Endodermal cell (in vitro differentiated cells): ENCODE measurements at places on chromosomes 12 and 14.

- DNase-seq, result peak; percentile 72
Observed at GRCh38 chr14:55864890-55865655, 253.1 kb upstream of the PELI2 start.

DNA sequence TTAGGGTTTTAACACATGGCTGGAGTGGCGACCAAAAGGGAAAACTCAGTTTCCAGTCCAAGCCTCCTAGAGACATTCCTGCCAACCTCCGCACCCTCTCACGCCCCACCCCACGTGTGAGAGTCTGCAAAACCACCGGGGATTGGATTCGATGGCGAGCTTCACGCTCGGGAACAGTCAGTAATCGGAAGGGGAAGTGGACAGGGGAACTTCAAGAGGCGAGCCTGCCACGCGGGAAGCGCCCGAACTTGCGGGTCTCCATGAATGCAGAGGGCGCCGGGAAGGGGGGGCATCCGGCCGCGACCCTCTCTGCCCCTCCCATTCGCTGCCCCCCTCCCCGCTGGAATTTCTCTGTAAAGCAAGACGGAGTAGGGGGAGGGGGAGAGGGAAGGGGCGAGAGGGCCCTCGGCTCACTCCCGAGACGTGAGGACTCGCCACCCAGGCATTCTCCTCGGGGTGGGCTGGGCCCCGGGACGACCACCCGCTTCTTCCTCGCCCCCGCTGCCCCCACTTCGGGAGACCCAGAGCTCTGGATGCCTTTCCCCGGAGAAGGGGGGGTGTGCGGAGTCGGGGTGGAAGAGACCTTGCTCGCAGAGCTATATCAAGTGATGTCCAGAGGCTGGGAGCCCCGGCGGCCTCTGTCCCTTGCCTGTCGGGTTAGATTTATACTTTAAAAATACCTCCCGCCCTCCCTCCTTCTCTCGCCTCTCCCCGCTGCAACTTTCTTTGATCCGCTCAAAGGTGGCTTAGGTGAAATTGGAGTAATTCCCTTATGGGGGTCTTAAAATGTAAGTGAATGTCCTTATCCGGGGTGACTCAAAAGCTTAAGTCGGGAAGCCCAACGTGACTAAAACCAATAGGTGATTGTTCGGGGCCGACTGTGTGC lies 2.5 kb upstream of the CCND2 start:
- DNase-seq, result peak; percentile 92

DNA sequence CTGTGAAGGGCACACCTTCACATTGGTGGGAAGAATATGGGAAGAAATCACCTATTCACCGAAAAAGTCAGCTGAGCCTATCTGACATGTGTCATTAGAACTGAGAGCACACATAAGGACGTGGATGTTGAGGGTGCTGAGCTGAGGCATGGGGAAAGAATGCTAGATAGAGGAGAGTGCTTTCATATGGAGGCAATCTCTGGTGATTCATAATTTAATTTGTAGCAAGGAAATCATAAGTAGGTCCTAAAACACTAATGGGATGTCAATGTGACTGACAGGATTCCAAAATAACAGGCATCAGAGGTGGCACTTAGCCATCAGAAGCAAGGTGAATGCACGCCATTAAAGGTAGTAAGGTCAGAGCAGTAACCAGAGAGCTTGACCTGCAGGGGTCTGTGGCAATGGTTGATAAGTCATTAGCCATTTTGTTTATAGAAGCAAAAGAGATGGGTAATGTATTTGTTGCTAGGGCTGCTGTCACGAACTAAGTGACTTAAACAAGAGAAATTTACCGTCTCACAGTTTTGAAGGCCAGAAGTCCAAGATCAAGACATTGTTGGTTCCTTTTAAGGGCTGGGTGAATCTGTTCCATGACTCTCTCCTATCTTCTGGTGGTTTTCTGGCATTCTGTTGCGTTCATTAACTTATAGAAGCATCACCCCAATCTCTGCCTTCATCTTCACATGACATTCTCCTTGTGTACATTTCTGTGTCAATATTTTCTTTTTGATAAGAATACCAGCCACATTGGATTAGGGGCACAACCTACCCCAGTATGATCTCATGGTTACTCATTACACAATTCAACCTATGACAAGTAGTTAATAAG lies 69.3 kb downstream of the ANKS1B start:
- DNase-seq, result no peak

GRCh38 chr12:16606991-16607390 lies 1.0 kb upstream of the LMO3 start:
- DNase-seq, result peak; percentile 74

DNA sequence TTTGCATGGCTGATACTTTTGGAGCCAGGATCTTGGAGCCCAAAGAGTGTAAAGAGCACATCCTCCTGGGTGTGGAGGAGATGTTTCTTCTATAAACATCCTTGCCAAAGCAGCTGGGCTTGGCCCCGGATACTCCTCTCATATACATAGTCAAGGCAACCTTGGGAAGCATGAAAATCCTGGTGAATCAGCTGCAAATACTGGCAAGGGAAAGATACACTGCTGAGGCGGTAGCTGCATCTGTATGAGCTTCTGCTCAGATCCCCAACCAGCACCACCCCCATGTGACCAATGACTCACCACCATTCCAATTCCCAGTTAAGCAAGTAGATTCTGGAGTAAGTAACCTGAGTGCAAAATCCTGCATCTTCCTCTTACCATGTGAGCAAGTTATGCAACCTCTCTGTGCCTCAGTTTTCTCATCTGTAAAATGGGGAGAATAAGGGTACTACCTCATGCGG lies 567.4 kb downstream of the MED13L start:
- DNase-seq, result peak; percentile 61

DNA sequence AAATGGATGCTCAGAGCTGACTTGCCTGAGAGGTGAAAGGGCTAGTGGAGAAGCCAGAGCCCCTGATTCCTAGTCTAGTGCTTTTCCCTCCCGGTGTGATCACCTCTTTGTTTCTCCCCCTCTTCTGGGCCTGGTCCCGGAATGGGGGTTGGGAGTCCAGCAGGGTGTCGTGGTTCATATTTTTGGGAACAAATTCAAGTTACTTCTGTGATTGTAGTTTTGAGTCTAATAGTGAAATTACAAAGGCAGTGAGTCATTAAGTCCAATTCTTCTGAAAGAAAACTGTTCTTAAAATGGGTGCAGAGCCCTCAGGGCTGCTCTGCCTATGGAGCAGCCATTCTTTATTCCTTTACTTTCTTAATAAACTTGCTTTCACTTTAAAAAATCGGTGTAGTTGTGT lies 7.6 kb downstream of the SUSD6 start:
- no peak for DNase-seq

DNA sequence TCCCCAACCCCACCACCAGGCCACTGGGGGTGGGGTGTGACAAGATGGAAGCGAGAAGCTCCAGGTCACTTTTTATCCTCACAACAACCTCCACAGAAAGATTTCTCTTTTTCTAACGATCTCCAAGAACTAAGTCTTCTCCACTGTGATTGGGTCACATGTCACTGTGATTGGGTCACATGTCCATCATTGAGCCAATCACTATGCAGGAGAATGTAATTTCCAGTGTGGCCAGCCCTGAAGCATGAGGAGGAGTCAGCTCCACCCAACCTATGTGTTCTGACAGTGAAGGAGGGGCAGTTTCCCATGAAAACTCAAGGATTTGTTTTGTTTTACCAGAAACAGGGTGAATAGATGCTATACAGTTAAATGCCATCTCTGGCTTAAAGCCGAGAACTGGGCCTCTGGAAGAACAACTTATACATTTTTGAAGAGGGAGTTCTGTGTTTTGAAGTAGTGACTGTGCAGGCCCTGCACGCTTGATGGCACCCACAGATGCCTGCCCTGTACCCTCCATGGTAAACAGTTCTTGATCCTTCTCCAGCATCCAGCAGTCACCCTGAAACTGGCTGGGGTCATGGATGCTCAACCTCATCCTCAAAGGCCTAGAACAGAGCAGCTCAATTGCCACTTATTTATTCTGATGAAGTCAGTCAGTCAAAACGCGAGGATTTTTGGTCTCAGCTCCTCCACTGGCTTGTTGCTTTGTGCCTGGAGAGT lies 180.4 kb upstream of the BMP4 start:
- no peak for DNase-seq

DNA sequence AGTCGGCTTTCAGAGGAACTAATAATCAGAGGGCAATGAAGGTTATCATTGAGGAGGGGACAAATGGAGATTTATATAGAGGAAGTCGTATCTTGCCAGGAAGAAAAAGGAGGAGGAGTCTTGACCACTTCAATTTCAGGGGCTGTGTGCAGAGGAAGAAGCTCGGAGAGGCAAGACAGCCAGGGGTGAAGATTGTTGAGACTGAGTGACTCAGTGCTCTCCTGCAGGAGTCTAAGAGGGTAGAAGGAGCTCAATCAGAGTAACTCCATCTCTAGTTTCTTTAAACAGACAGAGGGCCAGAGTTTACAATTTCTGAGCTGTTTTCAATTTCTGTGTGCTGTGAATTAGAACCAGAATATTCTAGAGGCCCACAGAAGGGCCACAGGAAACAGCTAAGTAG lies 439.3 kb upstream of the PRICKLE1 start:
- no peak for DNase-seq

DNA sequence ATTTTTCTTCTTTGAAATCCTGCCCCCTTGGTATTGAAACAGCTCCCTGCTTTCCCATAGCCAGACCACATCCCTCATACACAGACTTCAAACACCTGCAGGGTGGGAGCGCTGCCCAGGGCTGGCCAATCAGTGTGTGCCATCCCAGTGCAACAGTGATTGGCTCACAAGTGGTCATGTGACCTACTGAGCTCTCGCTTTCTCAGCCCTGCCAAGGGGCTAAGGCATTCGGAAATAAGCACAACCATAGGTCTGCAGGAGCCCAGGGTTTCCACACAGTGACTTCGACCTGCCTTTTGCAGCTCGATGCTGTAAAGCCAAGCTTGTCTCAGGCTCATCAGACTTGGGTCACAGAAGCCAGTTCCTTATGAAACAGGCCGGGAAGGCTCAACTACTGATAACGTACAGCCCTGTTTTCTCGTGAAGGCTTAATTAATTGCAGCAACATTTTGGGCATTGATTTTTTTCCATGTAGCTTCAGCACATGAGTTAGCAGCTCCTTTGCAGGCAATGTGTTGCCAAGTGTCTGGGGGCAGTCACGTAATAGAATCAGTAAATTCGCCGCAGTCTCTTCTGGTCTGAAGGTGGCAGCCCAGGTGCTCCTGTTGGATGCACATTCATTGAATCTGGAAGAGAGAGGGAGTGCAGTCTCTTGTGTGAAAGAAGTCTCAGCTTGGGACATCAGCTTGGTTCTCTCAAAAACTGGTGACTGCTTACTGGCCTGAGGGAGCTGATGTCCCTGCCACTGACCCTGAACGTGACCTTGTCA lies 1091.8 kb downstream of the AACS start:
- DNase-seq, result peak; percentile 74

GRCh38 chr12:91993287-91994017 lies 152.2 kb downstream of the BTG1 start:
- DNase-seq, result no peak

DNA sequence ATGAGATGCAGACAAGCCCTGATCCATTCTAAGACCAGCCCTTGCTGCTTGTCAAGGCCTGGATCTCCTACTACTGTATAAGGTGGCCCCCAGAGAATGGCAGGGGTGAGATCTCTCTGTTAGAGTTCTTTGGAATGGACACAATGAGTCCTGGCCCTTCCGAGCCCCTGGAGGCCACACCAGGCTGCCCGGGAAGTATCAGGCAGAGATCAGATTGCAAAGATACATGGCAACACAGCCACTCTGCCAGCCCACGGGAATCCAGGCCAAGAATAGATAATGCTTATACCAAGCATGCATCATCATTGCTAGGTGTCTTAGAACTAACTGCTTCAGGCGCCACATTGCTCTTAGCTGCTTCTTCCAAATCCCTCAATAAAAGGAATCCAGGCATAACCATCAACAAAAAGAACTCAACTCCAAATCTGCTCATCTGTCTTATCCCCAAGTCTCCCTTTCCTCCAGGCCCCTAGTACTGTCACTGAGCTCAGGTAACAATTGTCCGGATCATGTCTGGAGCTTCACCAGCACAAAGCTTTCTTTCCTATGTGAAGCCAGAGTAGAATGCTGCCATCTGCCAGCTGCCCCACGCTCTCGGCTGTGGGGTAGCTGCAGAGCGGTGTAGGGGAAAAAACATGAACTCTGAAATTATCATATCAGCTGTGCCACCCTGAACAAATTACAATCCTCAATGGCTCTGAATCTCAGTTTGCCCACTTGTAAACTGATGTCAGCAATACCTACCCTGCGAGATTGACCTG lies 5.5 kb upstream of the VASH1 start:
- DNase-seq, result no peak

- no peak for DNase-seq
Observed at GRCh38 chr14:102503641-102504327, 5.8 kb downstream of the ANKRD9 start.

GRCh38 chr12:33437598-33437997 lies 2.0 kb downstream of the SYT10 start:
- no peak for DNase-seq

DNA sequence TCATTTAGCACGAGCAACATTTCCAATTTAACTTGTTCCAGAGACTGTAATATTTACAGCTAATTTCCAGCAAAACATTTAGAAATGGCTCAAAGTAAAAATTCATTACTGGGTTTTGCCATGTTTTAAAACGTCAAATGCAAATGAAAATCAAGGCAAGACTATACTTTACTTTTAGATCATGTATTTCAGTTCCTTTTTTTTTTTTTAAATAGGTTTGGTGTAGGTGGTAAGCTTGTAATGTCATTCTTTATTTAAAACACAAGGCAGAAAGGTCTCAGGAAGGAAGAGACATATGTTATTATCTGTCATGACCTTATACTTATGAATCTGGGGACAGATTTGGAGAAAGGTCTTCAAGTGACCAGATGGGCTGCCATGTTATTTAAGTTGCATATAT lies 54.1 kb downstream of the GRIP1 start:
- DNase-seq, result no peak

DNA sequence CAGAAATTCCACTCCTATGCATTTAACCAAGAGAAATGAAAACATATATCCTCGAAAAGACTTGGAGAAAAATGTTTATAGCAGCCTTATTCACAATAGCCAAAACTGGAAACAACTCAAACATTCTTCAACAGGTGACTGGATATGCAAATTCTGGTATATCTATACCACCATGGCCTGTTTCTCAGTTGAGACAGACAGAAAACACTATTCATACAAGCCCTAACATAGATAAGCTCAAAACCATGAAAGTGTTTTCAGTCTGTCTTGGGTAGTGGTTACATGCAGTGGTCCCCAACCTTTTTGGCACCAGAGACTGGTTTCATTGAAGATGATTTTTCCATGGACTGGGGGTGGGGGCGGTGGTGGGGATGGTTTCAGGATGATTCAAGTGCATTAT lies 83.8 kb downstream of the SRGAP1 start:
- DNase-seq, result no peak

DNA sequence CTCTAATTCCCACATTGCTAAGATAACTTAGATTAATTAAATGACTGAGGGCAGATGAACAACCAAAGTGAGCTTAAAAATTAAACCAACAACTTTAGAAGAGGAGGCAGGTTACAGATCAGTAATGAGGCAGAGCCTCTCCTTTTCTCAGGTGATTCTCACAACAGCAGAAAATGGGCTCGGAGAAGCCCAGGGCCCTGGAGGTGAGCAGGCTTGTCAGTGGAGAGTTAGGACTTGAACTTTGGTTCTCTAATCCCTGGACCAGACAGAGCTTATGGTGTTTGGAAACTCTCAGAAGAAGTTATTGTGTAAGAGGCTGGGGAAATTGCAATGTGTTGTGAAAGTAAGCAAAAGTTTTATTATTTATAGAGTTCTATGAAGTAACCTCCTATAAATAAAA lies 2.8 kb downstream of the TRHDE start:
- no peak for DNase-seq
